ENCODE measurements at places on chromosomes 1 and 21.

DNA sequence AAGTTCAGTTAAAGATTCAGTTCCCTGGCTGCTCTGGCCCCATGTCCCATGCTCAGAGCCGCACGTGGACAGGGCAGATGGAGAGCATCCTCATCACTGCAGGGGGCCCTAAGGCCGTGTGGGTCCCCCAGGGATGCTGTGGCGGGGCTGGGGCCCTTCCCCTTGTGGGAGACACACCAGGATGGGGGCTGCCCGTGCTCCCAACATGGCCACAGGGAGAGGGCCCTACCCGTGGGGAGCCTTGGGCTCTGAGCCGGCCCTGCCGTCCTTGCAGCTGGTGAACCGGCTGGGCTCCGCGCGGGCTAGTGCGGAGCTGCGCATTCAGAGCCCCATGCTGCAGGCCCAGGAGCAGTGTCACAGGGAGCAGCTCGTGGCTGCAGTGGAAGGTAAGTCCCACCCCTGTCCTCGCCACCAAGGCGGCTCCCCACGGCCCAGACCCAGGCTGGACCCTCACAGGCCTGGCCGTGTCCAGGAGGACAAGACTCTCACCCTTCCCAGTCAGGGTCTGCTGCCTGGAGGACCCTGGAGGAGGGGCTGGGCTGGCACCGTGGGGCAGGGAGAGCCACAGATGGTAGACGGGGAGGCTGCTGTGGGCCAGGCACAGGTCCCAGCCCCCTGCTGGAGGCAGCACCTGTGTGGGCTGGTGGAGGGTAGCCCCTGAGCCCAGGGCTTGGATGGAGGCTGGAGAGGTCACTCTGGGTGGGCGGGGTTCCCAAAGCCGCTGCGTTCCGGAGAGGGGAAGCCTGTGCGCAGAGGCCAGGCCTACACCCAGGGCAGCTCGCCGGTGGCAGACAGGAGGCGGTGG, 53.8 kb downstream of the TRIM11 start:
- no peak for DNase-seq

DNA sequence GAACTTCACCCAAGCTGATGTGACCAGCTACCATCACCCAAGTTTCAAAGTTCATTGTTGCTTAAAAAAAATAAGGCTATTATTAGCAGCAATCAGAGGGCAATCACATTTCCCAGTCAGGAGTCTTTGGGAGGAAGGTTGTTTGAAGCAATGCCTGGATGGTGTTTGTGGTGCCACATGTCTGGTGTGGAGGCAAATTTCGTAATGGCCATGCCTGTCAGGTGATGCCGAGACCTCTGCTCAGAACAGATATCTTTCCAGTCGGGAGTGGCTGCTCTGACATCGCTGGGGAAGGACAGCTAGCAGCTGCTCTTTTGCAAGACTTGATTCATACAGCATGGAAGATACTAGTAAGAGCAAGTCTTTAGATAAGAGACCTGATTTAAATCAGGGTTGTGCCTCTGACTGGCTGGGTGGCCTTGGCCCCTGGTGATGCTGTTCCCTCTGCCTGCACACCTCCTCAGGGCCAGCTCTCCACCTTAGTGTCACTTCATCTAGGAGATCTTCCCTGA, 187.8 kb upstream of the JUN start:
- no peak for DNase-seq

GRCh38 chr1:16621300-16621658, 7.9 kb upstream of the NBPF1 start:
- no peak for DNase-seq

DNA sequence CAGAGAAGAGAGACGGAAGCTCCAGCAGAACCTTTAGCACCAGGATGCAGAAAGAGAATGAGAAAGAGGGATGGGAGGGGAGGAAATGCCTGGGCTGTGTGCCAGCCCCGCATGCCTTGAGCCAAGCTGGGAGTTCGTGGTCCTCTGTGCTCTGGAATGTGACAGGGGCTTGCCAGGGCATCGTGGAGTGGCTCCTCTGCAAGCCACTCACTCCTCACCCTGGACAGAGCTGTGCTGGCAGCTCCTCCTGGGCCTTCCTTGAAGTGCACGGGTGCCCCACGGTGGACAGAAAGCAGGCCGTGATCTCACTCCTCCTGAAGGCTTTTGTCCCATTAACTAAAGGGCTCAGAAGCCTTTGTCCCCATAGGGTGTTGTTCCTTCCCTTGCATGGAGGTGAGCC, 34.8 kb upstream of the PRELP start:
- no peak for DNase-seq

DNA sequence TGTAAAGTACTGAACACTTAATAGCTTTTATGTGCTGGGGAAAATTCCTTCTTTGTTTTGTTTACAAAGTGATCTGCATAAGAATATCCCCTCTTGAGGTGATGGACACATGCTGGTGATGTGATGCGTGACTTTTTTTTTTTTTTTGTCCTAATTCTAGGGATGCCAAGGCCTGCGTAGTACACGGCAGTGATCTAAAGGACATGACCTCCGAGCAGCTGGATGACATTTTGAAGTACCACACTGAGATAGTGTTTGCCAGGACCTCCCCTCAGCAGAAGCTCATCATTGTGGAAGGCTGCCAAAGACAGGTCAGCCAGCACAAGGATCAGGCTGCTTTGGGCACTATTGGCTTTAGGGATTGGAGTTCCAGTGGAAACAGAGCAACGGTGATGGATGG, 24.7 kb downstream of the ATP1A1 start:
- no peak for DNase-seq

DNA sequence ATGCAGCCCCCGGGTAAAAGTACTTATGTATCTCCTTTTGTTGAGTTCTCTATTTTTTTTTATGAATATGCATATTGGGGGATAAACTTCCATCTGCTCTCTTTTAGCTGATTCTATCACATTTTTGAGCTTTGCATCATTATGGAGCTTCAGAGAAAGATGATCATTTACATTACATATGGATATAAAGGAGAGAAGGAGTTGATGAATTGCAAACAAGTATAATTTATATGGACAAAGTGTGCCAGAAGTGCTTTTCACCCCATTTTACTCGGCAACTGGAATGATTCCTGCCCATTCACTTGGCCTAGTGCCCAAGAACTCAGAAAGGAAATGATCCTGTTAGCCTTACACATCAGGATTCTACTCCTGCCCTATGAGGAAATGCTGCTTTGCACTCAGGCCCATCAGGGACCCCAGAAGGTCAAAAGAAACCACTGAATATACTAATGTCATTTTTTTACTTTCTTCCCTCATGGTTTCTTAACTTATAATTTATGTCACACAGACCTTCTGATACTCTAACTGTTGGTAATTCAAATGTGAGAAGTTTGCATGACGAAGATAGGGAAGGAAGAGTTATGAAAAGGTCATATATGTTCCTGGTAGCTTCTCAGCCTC, 65.6 kb downstream of the SAMSN1 start:
- no peak for DNase-seq

DNA sequence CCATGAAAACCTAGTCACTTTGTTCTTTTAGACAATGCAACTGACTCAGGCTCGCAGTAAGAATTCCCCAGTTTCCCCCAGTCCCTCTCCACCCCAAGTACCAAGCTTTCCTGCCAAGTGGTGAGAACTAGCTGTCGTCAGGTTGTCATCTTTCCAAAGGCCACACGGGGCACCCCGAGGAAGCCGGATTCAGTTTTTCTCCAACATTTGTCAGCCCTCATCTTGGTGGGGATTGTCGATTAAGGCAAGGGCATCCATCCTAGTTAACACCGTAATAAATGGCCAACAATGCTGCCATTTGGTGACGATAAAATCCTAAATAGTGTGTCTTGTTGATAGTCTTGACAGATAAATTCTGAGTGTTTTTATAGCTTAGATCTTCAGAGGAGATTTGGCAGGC, 55.9 kb upstream of the PROX1 start:
- DNase-seq, result no peak

- DNase-seq, result no peak
Observed at GRCh38 chr21:38196036-38196435, 60.8 kb upstream of the KCNJ15 start.

GRCh38 chr1:80003250-80003649, 996.7 kb upstream of the ADGRL4 start:
- DNase-seq, result no peak

DNA sequence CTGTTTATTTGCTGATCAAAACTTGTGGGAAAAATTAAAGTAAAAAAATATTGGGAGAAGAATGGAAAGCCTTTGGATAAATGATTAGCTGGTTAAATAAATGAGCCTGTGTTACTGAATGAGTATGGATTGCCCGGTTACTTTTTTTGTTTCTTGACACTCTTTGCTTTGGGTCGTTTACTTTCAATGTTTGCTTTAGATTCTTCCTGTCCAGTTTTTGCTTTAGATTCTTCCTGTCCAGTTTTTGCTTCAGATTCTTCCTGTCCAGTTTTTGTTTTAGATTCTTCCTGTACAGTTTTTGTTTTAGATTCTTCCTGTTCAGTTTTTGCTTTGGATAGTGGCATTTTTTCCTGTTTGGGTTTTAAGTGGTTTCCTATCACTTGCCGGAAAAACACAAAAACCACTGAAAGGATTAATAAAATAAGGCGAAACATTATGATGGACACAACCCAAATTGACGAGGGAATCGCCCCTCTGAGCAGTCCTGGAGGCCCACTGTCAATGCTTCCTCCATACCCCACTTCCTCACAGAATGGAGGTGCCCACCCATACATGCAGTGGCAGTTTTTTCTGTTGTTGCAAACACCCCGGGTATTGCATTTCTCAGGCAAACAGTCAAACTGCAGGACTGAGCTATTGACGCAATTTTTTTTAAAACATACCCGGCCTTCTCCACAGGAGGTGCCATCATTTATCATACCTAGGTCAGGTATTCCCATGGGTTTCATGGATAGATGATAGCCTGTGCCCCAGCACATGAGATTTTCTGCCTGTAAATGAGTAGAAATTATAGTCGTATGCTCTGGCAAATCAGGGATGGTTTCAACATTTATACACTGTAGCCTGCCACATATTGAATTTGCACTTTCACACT, 2.3 kb downstream of the ADAM30 start:
- DNase-seq, result no peak

DNA sequence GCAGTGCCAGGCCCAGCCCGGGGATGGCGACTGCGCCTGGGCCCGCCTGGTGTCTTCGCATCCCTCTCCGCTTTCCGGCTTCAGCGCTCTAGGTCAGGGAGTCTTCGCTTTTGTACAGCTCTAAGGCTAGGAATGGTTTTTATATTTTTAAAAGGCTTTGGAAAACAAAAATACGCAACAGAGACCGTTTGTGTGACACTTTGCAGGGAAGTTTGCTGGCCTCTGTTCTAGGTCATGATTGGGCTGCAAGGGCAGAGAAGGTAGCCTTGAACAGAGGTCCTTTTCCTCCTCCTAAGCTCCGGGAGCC, 719 bp downstream of the SOD1 start:
- DNase-seq, result no peak

- no peak for DNase-seq
Observed at GRCh38 chr1:41819843-41820242, 98.9 kb downstream of the HIVEP3 start.

DNA sequence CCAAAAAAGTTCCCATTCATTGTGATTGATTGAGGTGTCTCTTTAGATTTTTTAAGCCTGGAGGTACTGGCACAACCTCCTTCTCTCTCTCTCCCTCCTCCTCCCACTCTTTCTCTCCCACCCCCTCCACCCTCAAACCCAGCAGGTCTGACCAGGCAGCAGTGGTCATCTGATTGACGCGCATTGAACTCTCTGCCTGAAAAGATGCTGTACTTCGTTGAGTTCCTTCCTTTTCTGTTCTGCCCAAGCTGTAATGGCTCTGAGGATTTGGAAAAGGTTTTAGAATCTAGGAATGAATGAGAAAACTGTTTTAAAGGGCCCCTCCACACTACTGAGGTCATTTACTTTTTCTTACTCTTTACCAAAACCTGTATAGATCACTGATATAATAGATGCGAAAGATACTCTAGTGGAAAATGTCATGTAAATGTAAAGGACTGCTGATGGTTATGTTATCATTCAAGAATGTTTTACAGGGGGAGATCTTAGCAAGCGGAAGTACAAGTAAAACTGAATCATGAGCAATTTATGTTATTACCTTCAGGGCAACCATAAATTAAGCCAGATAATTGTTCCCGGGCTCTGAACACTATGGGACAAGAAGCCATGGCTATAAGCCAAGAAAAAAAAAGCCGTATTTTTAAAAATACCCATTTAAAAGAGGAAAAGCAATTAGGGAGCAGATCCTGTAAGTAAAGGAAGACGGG, 25.2 kb upstream of the DYRK1A start:
- no peak for DNase-seq

DNA sequence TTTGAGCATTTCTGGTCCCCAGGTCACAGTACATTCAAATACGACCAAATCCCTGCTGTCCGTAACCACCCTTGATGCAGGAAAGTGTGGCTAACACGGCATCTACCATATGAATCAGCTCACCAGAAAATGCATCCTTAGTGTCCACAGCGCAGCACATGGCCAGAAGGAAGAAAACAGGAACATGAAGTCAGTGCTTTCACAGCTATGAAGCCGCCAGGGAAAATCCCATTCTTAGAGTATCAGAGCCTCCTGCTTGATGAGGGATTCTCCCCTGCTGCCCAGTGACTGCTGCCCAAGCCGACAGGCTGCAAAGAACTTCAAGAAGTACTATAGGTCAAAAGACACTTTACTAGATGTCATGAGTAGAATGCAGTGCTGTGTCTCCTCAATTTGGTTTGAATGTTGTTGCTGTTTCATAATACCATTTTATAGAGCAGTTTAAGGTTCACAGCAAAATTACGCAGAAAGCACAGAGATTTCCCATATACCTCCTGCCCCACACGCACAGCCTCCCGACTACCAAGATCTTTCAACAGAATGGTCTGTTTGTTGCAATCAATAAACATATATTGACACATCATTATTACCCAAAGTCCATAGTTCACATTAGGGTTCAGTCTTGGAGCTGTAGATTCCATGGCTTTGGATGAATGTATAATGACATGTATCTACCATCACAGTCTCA, 14.5 kb downstream of the TIAM1 start:
- no peak for DNase-seq

DNA sequence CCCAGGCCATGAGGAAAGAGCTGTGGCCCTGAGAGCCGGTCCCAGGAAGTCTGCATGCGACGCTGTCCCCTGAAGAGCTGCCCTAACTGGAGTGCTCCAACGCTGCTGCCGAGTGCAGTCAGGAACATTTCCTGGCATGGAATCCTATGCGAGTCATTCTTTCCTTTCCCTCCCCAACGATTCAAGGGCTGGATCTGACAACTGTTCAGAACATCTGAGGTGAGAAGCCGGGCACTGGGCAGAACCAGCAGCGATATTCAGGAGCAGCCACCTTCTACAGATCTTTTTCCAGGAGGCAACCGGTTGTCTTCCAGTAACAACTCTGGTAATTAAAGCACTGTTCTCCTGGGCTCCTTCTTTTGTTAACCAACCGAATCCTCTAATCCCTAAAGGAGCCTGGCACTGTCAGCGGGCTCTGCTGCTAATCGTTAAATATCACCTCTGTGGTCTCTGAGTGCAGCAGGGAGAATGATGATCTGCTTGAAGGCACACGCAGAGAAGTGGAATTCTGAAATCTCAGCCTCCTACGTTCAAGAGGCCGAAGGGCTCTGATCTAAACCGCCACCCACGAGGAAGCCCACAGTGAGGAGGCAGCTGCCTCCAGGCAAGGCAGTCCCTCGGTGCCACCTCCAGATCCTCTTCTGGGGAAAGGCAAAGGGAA, 55.8 kb downstream of the SLC45A1 start:
- no peak for DNase-seq

All from CD4-positive, alpha-beta T cell treated with Interleukin-17A for 1 hour (primary cell).